Activated CD4-positive, alpha-beta T cell treated with anti-CD3 and anti-CD28 coated beads, Interleukin-2, amount 10 ng/mL, durations not matched to agents 24 days and 14 days (primary cell): ENCODE measurements at places on chromosomes 5 and 9.

- no peak for DNase-seq
Observed at GRCh38 chr5:29811914-29812679, 1381.4 kb upstream of the CDH6 start.

- DNase-seq, result no peak
Observed at GRCh38 chr9:91085517-91086291, 276.0 kb downstream of the AUH start.

DNA sequence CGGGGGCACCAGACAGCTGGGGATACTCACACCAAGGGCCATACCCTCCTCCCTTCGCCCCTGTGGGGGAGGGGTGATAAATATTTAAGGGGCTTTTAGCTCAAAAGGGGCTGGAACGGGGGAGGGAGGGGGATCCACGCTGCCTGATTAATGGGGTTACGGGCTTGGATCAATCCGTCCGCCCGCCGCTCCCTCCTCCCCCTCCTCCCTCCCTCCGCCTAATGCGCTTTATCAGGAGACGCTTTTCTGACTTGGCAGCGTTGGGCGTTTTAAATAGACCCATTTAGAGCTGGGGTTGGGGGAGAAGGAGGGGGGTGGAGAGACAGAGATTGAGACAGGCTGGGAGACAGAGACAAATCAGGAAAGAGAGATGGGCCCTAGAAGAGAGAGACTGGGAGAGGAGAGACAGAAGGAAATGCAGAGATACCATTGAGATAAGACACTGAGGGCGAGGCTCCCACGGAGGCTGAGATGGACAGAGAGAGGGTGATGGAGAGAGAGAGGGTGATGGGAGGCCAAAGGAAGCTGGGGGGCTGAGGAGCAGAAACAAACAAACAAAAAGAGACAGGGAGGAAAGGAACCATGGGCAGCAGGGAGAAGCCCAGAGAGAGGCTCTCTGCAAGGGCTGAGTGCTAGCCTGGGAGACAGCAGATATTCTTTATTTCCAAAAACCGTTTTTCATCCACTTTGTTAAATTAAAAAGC is 10.3 kb downstream of the CNTFR start:
- no peak for DNase-seq

GRCh38 chr5:132250547-132250946 is 6.9 kb upstream of the PDLIM4 start:
- no peak for DNase-seq

DNA sequence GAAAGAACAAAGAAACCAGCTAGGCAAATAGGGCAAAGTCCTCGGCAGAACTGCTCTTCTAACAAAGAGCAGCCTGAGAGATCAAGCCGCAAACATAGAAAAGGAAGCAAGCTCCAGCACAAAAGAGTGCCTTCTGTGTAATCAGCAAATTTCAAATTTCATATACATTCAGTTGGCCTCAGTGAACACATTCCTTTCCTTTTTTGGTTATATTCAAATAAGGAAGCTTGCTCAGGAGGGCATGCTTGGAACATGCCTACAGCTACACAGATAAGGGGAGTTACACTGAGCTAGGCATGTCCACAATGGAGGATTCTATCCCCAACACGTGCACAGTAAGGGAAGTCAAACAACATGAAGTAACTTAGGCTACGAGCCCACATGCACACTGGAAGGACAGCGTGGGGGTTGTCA is 23.4 kb downstream of the IL33 start:
- DNase-seq, result no peak
